ENCODE measurements at places on chromosomes 16 and 17.

DNA sequence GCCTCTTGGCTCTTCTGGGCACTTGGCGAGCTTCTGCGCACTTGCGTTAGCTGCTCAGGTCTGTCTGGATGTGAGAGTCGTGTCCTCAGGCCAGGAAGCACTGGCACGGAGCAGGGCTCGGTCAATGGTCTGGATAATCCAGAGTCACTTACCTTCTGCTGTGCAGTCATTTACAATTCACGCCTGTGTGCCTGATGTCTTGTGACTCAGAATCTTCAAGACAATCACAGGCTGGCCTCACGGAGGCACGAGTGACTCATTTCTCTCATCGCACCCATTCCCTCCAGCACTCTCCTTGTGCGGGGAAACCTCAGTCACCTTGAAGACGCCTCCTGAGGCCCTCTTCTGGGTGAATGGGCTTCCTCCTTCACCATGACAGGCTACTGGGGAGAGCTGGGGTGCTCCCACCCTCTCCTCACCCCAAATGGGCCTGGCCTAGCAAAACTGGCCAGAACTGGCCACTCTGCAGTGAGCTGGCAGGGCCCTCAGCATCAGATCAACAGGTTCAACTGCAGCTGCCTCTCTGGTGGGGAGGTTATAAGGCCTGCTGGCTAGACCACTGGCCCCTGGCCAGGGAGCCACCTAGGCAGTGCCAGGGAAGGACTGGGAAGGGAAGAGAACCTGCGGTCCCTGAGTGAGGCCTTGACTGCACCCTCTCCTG is 1.9 kb upstream of the CAPN15 start:
- DNase-seq: peak; percentile 62

DNA sequence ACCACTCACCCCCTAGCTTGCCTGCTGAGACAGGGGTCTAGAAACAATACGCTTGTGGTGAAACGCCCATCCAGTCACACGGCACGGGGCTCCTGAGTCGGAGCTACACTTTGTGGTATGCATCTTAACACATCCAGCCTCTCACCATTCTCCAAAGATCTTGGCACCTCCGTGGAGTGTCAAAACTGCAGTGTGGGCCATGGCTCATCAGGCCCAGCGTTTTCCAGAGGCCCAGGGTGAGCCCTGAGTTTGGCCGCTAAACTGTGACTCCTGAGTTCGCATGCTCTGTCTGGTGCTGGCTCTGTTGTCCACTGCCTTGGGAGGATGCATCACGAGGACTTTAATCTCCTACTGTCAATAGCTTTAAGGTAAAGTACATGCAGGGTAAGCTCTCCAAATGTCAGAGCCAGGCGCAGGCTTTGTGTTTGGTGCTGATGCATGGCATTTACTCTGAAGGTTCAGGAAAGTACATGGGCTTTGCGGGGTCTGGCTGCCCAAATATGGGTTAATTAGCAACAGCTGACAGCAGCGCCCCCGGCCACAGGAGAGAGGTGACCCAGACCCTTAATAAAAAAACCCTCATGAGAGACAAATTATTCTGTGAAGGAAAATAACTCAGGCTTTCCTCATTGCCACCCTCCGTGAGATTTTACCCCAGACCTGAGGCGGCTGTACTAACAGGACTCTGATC is 118.4 kb downstream of the CCDC182 start:
- no peak for DNase-seq

- no peak for DNase-seq
Observed at GRCh38 chr17:2821868-2822267, 25.6 kb downstream of the RAP1GAP2 start.

DNA sequence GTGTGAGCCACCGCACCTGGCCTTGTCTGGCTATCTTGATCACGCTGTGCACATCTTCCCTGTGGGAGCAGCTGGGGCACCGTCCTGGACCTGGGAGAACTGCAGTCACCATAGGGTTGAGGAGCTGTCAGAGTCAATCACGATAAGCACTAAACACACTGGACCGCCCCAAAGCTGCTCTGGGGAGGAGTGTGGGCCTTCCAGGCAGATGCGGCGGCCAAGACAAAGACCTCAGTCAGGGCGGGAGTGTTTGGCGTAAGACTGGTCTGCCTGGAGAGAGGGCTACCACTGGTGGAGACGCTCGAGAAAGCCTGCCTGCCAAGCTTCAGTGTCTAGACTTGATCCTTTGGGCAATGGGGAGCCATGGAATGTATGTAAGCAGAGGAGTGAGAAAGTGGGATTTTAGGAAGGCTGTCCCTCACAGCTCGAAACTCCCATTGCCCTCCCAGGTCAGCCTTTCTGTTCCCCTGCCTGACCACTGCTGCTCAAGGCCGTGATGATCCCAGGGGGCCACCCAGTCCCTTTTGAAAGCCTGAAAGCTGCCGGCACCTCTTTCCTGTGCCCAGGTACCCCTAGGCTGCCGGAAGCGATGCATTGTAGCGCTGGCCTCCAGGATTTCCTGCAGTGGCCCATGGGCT is 29.3 kb upstream of the CIBAR2 start:
- DNase-seq: no peak

DNA sequence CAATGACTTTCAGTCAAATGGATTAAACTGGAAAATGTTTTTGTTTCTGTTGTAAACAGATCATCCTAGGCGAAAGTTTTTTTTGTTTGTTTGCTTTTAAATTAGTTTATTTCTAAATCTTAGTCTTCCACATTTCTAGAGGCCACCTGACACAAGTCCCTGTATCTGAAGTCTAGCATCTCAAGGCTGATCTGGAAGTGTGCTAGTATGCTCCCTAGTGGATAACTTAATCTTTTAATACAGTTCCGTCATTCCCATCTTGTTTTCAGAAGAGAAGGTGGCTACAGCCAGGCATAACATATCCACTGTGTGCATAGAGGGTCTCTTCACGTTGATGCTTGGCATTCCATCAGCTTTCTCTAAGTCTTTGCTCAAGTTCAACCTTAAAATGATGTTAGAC is 7.6 kb downstream of the IFT20 start:
- DNase-seq: no peak

GRCh38 chr16:47574091-47575054 is 113.2 kb downstream of the PHKB start:
- DNase-seq: no peak

- DNase-seq: no peak
Observed at GRCh38 chr17:19650826-19651225, 2.3 kb downstream of the ALDH3A2 start.

DNA sequence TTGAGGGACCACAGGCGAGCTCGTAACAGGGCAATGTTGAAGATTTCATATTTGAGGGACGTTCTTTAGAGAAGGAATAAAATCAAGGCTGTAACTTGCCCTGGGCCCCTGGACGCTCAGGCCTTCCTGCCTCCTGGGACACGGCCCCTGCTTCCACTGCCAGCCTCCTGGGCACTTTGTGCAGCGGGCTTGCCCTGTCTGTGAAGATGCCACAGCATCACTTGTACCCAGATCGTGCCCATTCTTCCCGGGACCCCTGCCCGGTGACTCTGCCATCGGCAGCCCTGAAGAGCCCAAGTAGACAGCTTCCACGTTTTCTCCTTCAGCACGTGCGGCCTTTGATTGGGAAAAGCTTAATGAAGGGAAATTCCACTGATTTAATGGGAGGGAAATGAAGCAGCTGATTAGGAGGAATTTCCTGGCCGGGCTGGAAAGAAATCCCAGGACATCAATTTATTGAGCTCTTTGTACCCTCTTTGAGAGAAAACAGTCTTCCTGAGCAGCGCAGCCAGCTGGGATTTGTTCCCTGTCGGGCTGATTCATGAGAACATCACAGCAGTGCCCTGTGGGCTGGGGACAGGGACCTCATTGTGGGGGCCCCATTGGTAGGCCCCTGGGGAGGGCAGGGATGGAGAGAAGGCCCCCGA is 71.5 kb downstream of the CRISPLD2 start:
- no peak for DNase-seq

GRCh38 chr17:263271-263670 is 81.8 kb upstream of the DOC2B start:
- no peak for DNase-seq

Measured in stromal cell of bone marrow (primary cell).